A172 (cell line): ENCODE measurements at places on chromosomes 7 and 10. TPM values are rescaled to one million over a fixed set of nuclear protein-coding genes. Genes with fewer than 3 reads are reported as not detected.

DNAH11 gene
- 6.2 and 12.6 TPM in 2 replicates for total RNA-seq

PDLIM1 gene
- 18.9 and 20.9 TPM in 2 replicates for total RNA-seq

FKBP6 gene
- total RNA-seq, result not detected in 2 replicates

DNA sequence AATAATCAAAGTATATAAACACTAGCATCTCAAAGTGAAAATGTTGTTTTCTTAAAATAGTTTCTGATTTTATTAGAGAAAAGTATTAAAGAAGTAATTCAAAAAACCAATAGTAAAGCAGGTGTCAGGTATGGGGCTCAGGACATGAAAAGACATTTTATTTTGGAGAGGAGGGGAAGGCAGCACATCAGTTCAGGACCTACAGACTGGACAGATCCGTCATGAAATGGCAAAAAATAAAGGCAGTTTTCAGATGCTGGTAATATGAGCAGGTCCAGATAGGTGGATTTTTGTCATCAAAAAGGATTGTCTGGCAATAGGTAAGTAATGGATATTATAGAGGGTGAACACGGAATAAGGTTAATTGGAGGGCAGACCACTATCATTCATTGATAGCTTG is 49.0 kb downstream of the GRM3 start:
- DNase-seq, result no peak

DNA sequence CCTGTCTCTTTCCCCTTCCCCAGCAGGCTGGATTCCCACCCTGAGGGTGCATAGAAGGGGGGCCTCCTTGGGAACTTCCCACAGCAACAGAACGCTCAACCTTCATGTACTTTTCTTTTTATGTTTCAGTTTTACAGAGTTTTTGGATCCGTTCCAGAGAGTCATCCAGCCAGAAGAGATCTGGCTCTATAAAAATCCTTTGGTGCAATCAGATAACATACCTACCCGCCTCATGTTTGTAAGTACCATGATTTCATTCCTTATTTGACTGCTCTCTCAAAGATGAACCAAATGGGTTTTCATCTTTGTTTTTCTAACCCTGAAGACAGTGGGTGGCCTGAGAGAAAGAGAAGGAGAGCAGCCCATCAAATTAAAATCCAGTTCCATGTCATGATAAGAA is 46.7 kb downstream of the PLPP4 start:
- no peak for DNase-seq

DNA sequence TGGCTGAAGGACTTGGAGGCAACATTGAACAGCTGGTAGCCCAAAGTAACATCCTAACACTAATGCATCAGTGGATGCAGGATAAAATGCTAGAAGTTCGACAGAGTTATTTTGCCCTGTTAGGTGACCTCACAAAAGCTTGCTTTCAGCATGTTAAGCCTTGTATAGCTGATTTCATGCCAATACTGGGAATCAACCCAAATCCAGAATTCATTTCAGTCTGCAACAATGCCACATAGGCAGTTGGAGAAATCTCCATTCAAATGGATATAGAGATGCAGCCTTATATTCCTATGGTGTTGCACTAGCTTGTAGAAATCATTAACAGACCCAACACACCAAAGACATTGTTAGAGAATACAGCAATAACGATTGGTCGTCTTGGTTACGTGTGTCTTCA is 62.9 kb downstream of the CCSER2 start:
- DNase-seq, result no peak

- peak; percentile 71 for DNase-seq
Observed at GRCh38 chr7:123747620-123748141, 1.1 kb downstream of the WASL start.

DNA sequence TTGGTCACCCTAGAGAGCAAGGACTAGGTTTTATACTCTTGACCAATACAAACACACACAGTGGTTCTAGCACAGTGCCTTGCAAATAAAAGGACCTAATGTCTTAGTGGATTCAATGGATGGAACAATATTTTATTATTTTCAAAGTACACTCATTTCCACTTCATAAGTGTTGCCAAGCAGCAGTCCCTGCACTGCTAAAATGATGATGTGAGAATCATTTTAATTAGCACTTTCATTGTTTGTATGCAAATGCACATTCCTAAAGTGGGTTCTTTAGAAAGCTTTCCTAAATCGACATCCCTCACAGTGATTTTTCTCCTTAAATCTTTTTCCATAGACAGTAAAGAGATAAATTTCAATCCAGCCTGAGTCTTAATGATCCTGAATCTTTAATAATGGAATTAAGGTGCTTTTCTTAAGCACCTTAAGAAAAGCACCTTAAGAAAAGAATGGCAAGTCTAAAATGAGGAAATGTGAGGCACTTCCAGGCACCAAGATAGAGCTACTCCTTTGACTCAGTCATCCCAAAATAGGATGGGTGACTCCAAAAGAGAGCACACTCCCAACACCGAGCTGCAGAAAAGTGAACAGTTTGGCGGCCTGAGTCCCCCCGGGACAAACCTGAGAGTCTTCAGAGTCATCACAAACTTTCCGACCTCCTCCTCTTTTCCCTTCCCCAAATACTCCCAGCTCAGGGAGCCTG is 84.5 kb downstream of the SORBS1 start:
- no peak for DNase-seq

HSPA12A gene
- total RNA-seq, result 9.7 and 12.1 TPM in 2 replicates

DNA sequence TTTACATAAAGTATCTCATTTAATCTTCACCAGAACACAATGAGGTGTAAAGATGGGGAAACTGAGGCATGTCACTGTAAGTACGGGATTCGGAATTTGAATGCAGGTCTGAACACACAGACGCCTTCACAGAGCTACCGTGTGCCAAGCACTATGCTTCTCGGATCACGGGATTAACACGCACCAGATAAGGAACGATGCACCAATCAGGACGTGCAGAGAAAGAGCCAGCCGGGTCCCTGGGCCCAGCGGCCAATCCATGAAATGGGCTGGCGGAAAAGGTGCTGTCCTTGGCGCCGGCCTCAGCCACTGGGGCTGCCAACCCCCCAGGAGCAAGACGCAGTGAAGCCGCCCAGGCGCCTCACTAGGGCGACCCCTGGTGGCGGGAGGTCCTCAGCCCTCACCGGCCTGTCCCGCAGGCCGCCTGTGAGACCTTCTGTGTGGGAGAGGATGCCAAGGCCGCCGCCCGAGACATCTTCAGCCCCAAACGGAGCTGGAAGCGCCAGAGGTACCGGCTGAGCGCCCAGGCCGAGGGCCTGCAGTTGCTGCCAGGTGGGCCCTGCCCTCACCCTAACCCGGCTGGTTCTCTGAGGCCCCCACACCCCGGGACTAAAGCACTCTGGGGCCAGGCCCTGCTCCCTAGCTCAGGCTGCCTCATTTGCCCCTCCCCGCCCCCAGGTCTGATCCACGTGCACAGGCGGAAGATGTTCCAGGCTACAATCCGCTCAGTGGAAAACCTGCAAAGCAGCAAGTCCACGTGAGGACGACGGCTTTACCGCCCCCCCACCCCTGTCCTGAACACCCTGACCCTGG is 15.6 kb downstream of the ATG9B start:
- no peak for DNase-seq
